ENCODE measurements at places on chromosomes 11 and 22. TPM values are rescaled to one million over a fixed set of nuclear protein-coding genes. Genes with fewer than 3 reads are reported as not detected.

GRCh38 chr11:78110351-78110750 is 29.1 kb downstream of the ALG8 start:
- DNase-seq = no peak

Gene RIBC2
- not detected for total RNA-seq

Gene KRTAP5-2
- not detected for total RNA-seq

Gene TMEM151A
- not detected for total RNA-seq

Gene ZNF280A
- total RNA-seq = not detected

Gene CCDC89
- total RNA-seq = 6.7 TPM

- peak; percentile 43 for DNase-seq
Observed at GRCh38 chr22:32444068-32444467, 20.2 kb downstream of the BPIFC start.

Gene BCO2
- 2.8 TPM for total RNA-seq

GRCh38 chr11:126336138-126336541 is 19.3 kb upstream of the ST3GAL4 start:
- no peak for DNase-seq

DNA sequence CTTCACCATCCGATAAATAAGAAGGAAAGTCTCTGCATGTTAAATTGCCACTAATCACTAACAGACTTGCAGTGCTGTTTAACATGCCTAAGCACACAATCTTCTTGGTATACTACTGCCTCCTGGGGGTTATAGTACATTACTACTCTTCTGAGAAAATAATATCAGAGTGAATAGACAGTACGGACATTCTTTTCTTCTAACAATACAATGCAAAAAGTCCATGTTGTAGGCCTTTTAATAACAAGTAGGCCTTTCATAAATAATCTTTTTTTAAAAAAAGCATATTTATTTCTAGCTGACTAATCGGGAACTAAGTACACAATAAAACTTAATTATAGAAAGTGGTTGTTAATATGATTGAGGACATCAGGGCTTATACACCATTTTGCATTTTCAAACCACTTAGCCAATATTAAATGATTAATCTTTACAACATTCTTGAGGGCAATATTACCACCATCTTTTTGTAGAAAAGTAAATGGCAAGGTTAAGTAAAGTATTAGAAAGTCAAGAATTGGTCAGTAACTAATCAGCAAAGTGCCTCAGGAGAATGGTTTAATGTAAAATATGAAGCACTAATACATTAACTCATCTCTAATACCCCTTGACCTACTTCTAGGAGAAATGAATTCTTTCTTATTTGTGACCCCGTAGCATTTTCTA is 84.7 kb downstream of the TTC28 start:
- no peak for DNase-seq

- DNase-seq = peak; percentile 60
Observed at GRCh38 chr11:61671527-61671926, 8.7 kb upstream of the DAGLA start.
